ENCODE measurements at places on chromosomes 12 and 14. TPM values are rescaled to one million over a fixed set of nuclear protein-coding genes. Genes with fewer than 3 reads are reported as not detected.

The EDDM3A gene
- not detected for total RNA-seq

The C12orf42 gene
- total RNA-seq = not detected

The SEC23A gene
- 235 TPM for total RNA-seq

The CLEC4D gene
- total RNA-seq = not detected

The RHOJ gene
- total RNA-seq = 29.6 TPM

The PLBD1 gene
- 1.1 TPM for total RNA-seq

The TBC1D30 gene
- 1.2 TPM for total RNA-seq

The NINJ2 gene
- not detected for total RNA-seq

The DNAH10 gene
- total RNA-seq = 1.2 TPM

The DYNC1H1 gene
- 591 TPM for total RNA-seq

The SDR9C7 gene
- total RNA-seq = 0.17 TPM

The CD69 gene
- 0.18 TPM for total RNA-seq

The TESPA1 gene
- 0.23 TPM for total RNA-seq

The ENDOU gene
- not detected for total RNA-seq

The FAM222A gene
- total RNA-seq = 1.2 TPM

The USP15 gene
- total RNA-seq = 81.9 TPM

The EIF2B1 gene
- total RNA-seq = 49.3 TPM

The PTPRO gene
- total RNA-seq = 0.12 TPM

The DRAM1 gene
- 18.0 TPM for total RNA-seq

The GLRX5 gene
- 50.1 TPM for total RNA-seq

- no peaks in the 10 kb centered on the region for H3K36me3 ChIP-seq
- no peak overlapping the region for H3K4me3 ChIP-seq
- H3K4me1 ChIP-seq = peaks cover 5% of the 10 kb centered on the region
These were observed 404.4 kb downstream of the SLC6A15 start for GRCh38 chr12:84507956-84508850.

GRCh38 chr12:53677016-53677799 lies 1.3 kb upstream of the ATP5MC2 start:
- H3K27ac ChIP-seq = peak overlapping the region; percentile 67
- no peaks in the 10 kb centered on the region for H3K36me3 ChIP-seq
- no peak for DNase-seq
- peaks cover 24% of the 10 kb centered on the region for H3K4me1 ChIP-seq
- H3K27me3 ChIP-seq = no peaks in the 10 kb centered on the region

- H3K27ac ChIP-seq = no peak overlapping the region
- no peak for DNase-seq
- H3K4me3 ChIP-seq = no peak overlapping the region
- H3K27me3 ChIP-seq = peaks cover 3% of the 10 kb centered on the region
These were observed 5.9 kb upstream of the BHLHE41 start for GRCh38 chr12:26130728-26131127.

DNA sequence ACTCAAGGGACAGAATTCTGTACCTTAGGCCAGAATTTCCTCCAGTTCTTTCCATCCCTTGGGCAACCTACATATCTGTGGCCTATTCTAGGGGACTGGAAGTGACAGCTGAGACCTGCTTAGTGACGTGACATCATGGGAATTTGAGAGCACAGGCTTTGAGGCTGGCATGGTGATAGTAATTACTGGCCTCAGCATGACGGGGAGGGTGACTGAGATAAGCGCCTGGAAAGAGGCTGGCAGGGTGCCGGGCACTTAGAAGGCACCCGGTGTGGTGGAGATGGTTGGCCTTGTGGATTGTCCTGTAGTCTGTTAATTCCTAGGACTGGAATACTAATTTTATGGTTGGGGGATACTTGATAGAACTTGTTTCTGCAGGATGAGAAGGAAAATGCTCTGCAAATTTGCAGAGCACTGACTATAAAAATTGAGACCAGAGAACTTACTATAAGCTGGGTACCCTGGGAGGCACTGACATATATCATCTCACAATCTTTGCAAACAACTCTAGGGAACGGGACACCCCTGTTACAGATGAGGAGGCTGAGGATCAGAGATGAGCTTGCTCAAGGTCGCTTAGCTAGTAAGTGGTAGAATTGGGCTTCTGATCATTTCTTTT lies 42.2 kb upstream of the TBX3 start:
- DNase-seq = no peak
- H3K4me1 ChIP-seq = peaks cover 6% of the 10 kb centered on the region
- no peaks in the 10 kb centered on the region for H3K27me3 ChIP-seq
- no peaks in the 10 kb centered on the region for H3K36me3 ChIP-seq

GRCh38 chr14:76784881-76785280 lies 23.6 kb downstream of the VASH1 start:
- H3K27me3 ChIP-seq = no peaks in the 10 kb centered on the region
- H3K27ac ChIP-seq = no peak overlapping the region
- no peak overlapping the region for H3K4me3 ChIP-seq
- H3K36me3 ChIP-seq = peaks cover 6% of the 10 kb centered on the region
- H3K4me1 ChIP-seq = peaks cover 14% of the 10 kb centered on the region
- DNase-seq = peak; percentile 56

GRCh38 chr14:49579841-49580240 lies 6.3 kb downstream of the RPS29 start:
- H3K27me3 ChIP-seq = no peaks in the 10 kb centered on the region
- H3K4me1 ChIP-seq = peaks cover 8% of the 10 kb centered on the region
- no peak overlapping the region for H3K27ac ChIP-seq
- no peak overlapping the region for H3K4me3 ChIP-seq
- peaks cover 41% of the 10 kb centered on the region for H3K36me3 ChIP-seq
- no peak for DNase-seq

DNA sequence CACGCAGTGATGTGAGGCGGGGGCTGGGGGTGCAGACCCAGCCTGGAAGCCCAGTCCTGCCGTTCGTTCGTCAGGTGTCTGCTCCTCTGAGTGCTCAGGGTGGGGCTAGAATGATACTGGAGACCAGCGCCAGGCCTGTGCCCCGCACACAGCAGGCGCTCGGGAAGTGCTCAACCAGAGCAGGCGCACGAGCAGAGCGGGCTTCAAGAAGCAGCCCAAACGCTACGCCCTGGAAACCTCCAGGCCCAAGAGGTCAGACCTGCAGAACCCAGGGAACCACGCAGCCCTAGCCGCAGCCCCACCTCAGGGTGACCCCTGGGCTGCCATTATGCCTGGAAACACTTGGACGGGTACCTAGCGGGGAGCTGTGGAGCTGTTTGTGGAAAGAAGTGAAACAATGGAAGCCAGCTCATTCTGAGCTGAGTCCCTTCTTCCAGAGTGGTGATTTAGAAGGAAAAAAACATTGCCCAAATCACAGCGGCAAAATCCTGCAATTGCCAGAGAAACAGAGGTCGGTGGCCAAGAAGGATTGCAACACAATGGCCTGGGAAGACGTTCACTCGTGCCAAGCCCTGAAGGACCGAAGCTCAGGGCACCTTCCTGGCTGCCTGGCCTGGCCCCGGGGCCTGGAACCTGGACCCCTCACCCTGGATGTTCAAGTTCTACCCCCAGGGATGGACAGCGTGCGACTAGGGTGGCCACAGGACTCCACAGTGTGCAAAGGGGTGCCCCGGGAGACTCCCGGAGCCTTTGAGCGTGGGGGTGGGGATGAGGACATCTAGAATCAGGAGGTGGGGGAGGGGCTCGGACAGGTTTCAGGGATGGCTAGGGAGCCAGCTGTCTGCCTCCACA lies 40.4 kb upstream of the DIO3 start:
- H3K4me1 ChIP-seq = no peaks in the 10 kb centered on the region
- H3K27me3 ChIP-seq = no peaks in the 10 kb centered on the region
- peak; percentile 19 for DNase-seq

DNA sequence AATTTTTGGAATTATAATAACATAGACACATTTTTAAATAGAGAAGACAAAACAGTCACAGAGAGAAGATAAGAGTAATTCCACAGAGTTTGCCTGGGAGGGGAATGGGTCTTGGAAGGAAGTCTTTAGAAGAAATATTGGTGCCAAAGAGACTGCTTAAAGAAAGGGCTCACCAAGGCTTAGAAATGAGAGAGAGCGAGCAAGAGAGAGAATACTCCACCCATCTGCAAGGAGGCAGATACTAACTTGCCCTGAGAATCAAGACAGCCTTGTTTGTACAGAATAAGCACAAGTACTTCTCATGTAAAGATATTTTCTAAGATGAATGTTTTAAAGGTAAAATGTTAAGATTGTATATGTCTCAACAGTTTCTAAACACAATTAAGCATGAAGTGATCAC lies 165.5 kb downstream of the SLC38A4 start:
- peak overlapping the region; percentile 61 for H3K27ac ChIP-seq
- H3K36me3 ChIP-seq = no peaks in the 10 kb centered on the region
- DNase-seq = no peak
- H3K4me1 ChIP-seq = peaks cover 35% of the 10 kb centered on the region
- H3K27me3 ChIP-seq = no peaks in the 10 kb centered on the region

GRCh38 chr14:50920482-50921230 lies 23.6 kb downstream of the PYGL start:
- H3K4me1 ChIP-seq = peaks cover 10% of the 10 kb centered on the region
- peak; percentile 90 for DNase-seq
- H3K27me3 ChIP-seq = no peaks in the 10 kb centered on the region
- H3K27ac ChIP-seq = peak overlapping the region; percentile 75

DNA sequence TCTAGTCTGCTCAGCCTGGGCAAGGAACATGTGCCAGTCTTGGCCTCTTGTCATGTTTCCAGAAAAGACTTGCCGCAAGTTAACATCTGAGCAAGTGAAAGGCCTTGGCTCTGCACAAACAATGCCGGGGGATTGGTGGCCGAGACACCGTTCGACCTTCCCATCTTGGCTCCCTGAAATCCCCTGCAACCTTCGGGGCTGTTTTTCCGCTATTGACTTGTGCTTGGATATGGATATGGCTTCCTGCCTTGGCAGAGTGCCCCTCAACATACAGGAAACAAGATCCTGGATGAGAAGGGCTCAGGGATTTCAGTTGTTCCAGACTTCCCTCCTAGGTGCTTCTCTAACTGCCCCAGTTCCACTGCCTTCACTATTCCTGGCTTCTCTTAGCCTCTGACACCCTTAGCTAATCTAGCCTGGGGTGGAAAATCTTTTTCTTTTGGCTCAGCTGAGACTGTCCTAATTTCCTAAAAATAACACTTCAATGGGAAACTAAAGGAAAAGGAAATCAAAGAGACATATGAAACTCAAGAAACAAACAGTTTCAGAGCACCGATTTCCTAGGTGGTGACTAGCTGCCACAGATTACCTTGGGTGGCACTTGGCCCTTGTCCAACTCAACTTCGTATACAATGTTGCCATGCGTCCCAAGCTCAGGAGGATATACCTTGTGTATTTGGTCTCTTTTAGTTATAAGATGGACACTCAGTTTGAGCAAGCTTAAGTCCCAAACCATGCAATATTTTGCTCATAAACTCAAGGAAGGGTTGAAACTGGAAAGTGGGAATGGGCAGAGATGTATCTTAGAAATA lies 33.9 kb downstream of the RDH12 start:
- H3K4me1 ChIP-seq = no peaks in the 10 kb centered on the region
- DNase-seq = no peak
- H3K36me3 ChIP-seq = no peaks in the 10 kb centered on the region
- H3K4me3 ChIP-seq = no peak overlapping the region

DNA sequence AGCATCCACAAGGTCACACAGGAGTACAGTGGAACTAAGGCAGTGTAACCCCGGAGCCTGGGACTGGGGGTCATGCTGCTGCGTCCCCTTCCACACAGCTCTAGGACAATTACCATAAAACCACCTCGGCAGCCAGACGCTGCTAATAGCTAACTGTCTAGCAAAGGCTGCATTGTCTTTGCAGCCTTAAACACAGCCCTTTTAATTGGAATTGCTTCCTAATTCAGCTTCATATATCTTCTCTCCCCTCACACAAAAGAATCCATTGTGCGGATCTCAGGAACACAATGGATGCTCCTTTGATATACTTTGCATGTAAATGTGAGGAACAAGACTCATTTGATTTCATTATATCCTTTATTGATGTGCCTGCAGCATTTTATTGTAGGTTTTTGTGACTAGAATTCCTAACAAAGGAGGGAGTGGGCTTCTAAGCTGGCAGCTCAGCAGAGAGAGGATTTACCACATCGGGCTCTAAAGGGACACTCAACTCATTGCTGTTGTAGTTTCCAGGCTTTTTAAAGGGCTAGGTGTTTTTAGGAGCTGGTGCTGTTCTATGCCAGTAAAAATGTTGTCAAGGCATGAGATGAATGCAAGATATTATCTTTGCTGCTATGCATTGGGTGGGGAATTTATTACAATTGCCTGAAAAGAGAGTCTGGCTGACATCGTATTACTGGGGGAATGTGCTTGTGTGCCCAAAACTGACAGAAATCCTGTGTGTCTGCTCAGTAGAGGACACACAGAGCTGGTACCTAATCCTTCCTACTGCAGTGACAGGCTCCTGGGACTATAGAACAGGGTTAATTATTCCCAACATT lies 30.4 kb upstream of the DACT1 start:
- no peaks in the 10 kb centered on the region for H3K27me3 ChIP-seq
- H3K27ac ChIP-seq = no peak overlapping the region
- H3K4me3 ChIP-seq = no peak overlapping the region
- no peak for DNase-seq
- no peaks in the 10 kb centered on the region for H3K36me3 ChIP-seq

GRCh38 chr12:93502802-93503623 lies 35.7 kb downstream of the MRPL42 start:
- H3K4me1 ChIP-seq = no peaks in the 10 kb centered on the region
- H3K36me3 ChIP-seq = peaks cover 7% of the 10 kb centered on the region

GRCh38 chr12:30691122-30691879 lies 4.4 kb downstream of the IPO8 start:
- H3K36me3 ChIP-seq = no peaks in the 10 kb centered on the region
- no peaks in the 10 kb centered on the region for H3K27me3 ChIP-seq
- no peak overlapping the region for H3K4me3 ChIP-seq
- no peak overlapping the region for H3K27ac ChIP-seq
- peak; percentile 70 for DNase-seq

GRCh38 chr12:93964936-93965335 lies 183.4 kb upstream of the PLXNC1 start:
- no peak overlapping the region for H3K4me3 ChIP-seq
- H3K36me3 ChIP-seq = no peaks in the 10 kb centered on the region
- H3K4me1 ChIP-seq = no peaks in the 10 kb centered on the region
- no peak for DNase-seq

DNA sequence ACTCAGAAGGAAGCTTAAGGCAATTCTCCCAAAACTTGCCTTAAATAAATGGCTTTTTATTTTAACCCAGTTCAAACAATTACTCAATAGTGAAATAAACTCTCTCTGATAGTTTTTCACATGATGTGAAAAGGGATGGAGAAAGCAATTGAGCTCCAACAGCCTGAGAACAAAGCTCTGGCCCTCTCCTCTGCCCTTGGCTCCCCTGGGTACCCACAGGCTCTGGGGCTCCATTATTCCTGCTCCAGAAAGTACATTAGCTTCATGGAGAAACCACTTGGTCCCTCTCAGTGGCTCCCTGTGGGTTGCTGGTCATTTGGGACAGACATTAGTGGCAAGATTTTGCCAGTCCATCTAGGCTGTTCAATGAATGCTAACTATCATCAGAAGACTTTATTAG lies 242.8 kb downstream of the ATP23 start:
- H3K36me3 ChIP-seq = no peaks in the 10 kb centered on the region
- DNase-seq = no peak
- H3K4me1 ChIP-seq = no peaks in the 10 kb centered on the region
- H3K27ac ChIP-seq = no peak overlapping the region
- no peaks in the 10 kb centered on the region for H3K27me3 ChIP-seq

GRCh38 chr14:91996948-91997371 lies 42.9 kb downstream of the TRIP11 start:
- H3K4me1 ChIP-seq = peaks cover 6% of the 10 kb centered on the region
- H3K4me3 ChIP-seq = no peak overlapping the region
- DNase-seq = peak; percentile 86
- H3K36me3 ChIP-seq = peaks cover 30% of the 10 kb centered on the region

All from astrocyte (in vitro differentiated cells and primary cell).